ENCODE measurements at places on chromosomes 6 and 20.

GRCh38 chr6:32623693-32624092 lies 13.5 kb upstream of the HLA-DQA1 start:
- peak; percentile 64 for DNase-seq

DNA sequence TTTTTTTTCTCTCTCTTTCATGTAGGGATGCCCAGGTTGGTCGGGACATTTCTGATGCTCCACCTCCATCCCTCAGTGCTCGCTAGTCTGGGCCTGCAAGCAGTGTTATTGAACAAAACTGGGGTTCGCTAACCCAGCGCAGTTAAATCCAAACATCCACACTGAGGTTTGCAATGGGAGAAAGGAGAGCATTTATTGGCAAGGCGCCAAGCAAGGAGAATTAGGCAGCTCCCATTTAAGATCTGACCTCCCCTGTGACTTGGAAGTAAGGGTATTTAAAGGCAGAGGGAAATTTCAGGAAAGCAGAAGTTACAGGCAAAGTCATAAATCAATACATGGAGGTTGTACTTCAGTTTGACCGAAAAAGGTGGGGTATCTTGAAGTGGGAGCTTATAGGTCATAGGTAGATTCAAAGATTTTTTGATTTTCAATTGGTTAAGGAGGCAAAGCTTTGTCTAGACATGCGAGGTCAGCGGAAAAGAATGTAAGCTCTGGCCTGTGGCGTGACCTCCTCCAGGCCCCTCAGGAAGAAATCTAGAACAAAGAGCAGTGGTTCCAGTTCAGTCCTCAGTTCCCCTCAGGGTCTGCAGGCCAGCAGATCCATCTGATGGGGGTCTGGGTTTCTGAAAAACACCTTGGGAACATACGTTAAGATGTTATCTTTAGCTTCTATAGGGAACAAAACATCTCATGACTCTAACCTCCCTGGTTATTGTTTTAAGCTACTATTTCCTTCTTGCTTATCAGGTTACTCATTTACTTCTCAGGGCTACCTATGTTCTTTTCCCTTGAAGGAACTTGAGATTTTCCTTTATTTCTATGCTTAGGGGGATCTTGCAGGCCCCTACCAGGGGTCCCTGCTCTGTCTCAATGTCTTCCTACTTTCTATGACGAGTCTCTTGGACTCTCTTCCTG lies 66.0 kb upstream of the KIF16B start:
- no peak for DNase-seq

- DNase-seq = no peak
These were observed 55.6 kb upstream of the NEDD9 start for GRCh38 chr6:11288065-11288464.

DNA sequence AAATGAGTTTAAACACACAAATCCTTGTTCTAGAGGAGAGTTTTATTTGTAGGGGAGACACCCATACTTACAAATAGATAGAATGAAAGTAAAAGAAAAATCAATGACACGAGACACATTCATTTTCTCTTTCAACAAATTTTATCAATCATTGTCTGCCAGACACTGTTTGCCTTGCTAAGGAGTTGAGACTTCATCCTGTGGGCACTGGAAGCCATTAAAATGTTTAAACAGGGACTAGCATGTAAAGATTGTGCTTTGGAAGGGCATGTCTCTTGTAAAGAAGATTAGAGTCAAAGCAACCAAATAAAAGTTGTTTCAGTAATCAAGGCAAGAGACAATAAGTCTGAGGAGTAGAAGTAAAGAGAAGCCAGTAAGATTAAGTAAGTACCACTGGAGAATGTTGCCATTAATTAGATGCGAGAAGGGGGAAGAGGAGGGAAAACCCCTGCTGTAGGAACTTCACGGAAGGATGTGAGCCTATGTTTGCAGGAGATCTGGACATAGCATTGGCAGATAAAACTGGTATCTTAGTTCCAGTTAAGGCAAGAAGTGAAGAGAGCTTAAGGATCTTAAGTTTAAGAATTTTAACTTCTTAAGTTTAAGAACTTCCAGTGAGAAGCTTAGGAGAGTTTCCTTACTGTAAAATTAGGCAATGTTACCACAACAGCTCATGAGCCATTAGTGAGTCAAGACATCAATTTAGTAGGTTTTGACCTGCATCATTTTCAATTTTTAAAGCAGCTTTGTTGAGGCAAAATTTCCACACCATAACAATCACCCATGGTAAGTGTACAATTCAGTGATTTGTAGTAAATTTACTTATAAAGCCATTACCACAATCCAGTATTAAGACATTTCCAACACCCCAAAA lies 117.0 kb upstream of the UST start:
- DNase-seq = no peak

DNA sequence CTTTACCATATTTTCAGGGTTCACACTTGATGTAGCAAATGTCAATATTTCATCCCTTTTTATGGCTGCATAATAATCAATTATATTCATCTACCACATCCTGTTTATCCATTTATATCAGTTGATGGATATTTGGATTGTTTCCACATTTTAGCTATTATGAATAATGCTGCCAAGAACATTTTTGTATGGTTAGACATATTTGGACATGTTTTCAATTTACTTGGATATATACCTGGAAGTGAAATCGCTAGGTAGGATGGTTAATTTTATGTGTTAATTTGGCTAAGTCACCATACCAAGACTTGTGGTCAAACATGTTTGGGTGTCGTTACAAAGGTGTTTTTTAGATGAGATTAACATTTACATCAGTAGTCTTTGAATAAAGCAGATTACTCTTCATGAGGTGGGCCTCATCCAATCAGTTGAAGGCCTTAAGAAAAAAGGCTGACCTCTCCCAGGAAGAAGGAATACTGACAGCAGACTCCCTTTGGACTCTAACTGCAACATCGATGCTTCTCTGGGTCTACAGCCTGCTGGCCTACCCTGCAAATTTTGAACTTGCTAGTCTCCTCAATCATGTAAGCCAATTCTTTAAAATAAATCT lies 196.5 kb downstream of the BACH2 start:
- DNase-seq = no peak

DNA sequence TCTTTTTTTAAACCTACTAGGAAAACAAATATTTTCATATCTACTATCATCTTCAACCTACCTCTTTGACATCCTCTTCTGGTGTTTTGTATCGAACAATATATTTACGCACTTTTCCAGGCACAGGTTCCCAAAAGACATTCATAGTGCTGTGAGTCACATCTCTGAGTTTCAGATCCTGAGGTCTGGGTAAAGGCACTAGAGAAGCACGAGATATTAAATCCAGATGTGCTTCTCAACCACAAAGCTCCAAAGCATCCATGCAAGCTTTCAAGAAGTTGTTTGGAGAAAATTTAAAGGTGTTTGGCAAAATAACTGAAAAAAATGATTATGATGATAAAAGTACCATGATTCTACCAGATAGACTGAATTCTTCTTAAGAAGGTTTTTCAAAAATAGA lies 62.7 kb downstream of the COL12A1 start:
- DNase-seq = no peak

GRCh38 chr20:50110141-50111047 lies 2.6 kb downstream of the UBE2V1 start:
- peak; percentile 94 for DNase-seq

- DNase-seq = no peak
These were observed 559 bp upstream of the EYA4 start for GRCh38 chr6:133240511-133241085.

DNA sequence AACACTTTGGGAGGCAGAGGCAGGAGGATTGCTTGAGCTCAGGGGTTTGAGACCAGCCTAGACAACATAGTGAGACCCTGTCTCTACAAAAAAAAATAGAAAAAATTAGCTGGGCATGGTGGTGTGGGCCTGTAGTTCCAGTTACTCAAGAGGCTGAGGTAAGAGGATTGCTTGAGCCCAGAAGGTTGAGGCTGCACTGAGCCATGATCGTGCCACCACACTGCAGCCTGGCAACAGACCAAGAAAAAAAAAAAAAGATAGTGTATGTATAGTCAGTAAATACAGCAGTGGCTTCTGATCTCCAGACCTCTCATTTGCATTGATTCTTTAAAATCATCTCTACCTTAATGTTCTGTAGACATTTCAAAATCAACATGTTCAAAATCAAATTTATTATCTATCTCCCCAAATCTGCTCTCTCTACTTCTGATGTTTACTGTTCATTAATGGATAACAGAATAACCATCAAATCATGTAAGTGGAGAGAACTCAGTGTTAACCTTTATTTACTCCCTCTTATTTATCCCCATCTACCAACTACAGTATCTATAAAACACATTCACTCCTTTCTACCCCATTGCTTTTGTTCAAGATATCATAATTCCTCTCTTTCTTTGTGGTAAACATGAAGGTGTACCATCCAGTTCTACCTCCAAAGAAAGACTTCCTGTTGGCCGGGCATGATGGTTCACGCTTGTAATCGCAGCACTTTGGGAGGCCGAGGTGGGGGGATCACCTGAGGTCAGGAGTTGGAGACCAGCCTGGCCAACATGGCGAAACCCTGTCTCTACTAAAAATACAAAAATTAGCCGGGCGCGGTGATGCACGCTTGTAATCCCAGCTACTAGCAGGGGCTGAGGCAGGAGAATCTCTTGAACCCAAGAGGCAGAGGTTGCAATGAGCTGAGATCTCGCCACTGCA lies 7.7 kb downstream of the PROCR start:
- DNase-seq = no peak

All from hematopoietic multipotent progenitor cell treated with erythropoietin and hydrocortisone succinate and interleukin-3 and kit ligand, for 4 days (in vitro differentiated cells).